ENCODE measurements at places on chromosomes 3 and 15.

GRCh38 chr3:10845839-10846656 is 30.0 kb downstream of the SLC6A11 start:
- DNase-seq = no peak

GRCh38 chr15:78050441-78050809 is 27.1 kb downstream of the TBC1D2B start:
- DNase-seq = no peak

DNA sequence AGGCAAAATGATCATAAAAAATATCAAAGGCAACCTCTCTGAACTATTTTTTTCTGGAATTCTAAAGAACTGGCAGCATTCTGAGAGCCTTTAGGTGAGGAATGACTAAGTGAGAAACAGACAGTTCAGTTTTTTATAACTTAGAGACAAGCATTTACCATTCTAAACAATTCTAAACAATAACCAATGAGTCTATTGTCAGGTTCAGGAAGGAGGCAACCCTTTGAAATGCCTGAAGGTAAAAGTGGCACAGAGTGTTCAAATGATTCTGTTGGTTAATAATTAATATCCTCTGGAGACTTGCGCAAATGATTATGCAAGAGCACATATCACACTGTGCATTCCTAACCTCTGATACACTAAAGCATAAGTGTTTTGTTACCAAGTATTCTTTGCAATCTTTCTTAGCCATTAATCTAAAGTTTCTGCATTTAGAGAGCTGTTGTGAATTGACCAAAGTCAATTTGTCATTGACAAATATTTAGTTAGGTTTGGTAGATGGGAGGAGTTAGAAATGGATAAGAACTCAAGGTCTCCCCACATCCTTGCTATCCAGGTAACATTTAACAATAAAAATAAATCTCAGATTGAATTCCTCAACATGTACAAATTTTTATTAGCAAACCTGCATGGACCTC is 9.2 kb upstream of the TGFBR2 start:
- DNase-seq = no peak

DNA sequence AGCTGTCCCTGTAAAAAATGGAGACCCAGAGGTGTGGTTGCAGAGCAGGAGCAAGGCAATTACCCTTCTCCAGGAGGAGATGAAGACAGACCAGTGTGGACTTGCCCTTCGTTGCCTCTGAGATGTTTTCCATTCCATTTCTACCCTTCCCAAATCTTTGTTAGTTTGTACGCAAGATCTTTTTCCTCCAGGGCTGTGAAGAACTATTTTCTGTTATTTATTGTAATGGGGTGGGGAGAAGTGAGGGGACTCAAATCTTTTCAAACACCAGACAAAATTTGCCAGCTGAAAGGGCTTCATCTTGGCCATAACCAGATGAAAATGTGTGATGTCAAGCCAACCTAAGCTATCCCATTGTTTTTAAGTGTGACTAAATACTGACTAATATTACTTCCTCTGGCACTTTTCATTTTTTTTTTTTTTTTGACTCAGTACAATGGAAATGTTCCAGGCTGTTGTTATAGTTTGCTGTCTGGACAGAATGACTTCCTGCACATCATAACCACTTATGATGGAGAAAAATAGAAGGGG is 271.3 kb upstream of the TPRG1 start:
- DNase-seq = no peak

GRCh38 chr3:103181160-103181559 is 746.3 kb downstream of the ZPLD1 start:
- no peak for DNase-seq

GRCh38 chr3:66200147-66200546 is 20.7 kb upstream of the SLC25A26 start:
- DNase-seq = no peak

- peak; percentile 48 for DNase-seq
Observed at GRCh38 chr3:41199866-41200668, 762 bp downstream of the CTNNB1 start.

- DNase-seq = no peak
Observed at GRCh38 chr3:74055061-74055460, 430.3 kb upstream of the PDZRN3 start.

DNA sequence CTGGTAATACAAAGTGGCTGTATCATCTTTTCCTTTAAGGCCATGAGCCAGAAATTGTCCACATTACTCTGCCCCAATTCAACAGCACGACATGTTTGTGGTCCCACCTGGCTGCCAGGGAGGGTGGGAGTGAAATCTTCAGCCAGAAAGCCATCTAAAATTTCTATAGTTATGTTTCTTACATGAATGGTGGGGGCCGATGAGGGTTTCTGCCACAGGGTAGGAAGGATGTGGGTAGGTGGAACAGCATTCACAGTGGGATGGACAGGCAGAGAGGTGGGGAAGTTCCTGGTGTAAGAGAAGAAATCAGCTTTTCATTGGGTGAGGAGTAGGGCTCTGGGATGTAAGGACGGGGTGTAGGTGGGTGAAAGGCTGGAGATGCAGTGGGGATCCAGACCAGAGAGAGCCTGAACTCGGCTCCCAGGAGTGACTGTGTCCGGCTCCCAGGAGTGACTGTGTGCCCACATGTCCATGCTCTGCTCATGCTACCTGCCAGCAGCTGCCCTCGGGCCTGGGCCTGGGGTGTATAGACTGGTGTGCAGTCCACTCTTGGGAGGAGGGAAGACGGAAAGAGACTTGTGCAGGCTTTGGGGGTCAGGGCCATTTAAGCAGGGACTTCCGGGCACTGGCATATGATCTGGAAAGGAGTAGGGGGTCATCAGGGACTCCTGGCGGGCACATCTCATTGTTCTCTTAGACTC is 3.8 kb upstream of the FBLN2 start:
- no peak for DNase-seq

- DNase-seq = no peak
Observed at GRCh38 chr3:139987908-139988307, 52.9 kb downstream of the CLSTN2 start.

DNA sequence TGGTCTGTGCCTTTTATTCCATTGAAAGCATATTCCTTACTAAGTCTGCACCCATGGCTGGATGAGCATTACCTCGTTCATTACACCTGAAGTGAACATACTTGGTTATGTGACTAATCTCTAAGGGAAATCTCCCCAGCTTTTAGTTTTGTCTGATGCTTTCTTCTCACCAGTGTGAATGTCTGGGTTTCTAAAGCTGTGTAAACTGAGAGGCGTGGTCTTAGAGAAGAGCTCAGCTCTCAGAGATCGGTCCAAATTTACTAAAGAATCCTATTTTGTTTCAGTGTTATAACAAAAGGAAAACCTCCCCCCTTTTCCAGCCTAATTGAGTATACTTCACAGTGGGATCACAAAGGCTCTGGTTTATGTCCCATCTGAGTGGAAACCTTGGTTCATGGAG is 352.3 kb downstream of the PTPRG start:
- no peak for DNase-seq

DNA sequence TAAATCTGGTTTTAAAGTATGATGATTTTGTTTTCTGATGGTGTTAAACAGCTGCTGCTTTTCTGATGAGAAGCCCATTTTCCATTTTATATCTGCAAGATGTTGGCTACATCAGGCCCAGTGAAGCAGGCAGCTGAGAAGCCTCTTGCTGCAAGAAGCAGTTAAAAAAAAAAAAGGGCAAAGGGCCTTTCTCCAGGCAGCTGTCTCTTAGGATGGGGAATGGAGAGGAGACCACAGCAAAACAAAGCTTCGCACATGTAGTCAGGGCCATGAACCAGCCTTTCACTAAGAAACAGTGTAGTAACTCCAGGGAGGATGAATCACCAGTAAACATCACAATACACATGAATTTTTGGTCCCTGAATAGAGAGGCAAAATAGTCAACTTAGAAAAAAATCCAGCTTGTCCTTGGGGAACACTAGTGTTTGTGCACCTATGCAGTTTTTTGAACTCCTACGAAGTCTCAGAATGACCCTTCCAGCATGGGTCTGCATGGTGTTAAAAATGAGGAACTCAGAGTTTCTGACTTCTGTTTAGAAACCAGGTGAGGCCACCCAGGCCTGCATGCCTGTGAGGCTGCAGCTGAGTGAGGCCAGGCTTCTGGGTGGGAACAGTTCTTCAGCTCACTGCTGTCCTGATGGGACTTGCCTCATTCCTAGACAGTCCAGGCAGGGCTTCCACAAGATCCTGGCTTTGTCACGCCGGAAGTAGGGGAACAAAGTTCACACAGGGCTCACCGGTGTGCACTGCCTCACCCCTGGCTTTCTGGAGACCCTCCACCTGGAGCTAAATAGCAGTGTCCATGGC is 518.7 kb downstream of the MCTP2 start:
- no peak for DNase-seq

DNA sequence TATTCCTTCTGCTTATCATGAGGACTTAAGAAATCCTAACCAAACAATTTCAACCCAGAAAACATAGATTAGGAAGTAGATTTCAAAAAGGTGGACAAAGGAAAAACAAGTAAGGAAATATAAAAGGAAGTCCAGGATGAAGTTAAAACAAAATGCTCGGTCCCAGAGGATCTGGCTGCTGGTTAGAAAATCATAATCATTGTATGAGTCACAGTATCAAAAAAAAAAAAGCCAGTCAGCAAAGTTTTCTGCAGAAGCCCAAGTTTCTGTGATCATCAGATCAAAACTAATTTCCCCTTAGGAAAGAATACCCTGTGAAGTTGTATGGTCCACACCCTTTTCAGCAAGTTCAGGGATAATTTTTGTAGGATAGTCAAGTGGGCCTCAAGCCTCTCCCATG is 43.0 kb upstream of the LRTM1 start:
- no peak for DNase-seq

GRCh38 chr3:197366301-197367044 is 68.1 kb upstream of the DLG1 start:
- peak; percentile 52 for DNase-seq

DNA sequence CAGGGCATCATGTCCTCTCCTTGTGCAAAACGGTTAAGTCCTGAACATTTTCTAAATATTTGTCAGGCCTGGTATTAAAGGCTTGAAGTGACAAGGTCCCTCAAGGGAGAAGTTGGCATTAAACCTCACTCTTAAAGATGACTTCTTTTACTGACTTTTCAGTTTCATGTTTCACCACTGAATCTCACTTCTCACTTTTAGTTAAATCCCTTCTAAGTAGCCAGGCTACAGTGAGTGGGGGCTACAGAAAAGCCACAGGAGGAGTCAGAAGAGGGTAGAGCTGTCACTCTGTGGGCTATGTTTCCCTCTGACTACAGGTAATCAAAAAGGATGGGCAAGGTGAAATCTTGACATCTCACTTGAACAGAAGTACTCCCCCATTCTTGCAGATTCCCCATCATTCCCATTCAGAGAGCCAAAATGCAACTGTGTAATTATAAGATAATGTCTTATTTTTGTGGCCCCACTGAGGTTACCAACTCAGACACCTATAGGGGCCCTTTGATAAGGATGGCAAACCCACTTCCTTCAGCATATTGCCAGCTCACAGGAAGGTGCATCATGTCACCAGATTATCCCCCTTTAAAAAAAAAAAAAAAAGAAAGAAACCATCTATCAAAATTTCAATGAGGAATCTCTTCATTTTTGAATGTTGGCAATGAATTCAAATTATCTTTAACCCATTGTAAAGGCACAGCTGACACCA is 790.1 kb upstream of the CFAP20DC start:
- DNase-seq = no peak

DNA sequence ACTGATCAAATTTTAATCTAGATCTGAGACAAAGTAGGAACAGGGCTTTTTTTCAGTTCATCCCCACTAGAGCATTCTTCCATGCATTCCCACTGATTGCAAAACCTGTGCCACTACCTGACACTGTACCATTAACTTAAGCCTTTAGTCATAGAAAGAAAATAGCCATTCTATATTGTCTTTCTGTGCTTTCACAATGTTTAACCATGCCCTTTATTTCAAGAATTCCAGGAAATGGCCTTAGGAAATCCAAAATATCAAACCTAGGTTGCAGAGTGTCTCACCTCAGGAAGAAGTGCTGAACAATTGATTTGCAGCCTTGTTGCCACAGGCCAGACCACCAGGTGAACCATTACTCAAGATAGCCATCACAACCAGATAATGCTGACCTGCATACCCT is 56.2 kb upstream of the TGFBR2 start:
- no peak for DNase-seq

DNA sequence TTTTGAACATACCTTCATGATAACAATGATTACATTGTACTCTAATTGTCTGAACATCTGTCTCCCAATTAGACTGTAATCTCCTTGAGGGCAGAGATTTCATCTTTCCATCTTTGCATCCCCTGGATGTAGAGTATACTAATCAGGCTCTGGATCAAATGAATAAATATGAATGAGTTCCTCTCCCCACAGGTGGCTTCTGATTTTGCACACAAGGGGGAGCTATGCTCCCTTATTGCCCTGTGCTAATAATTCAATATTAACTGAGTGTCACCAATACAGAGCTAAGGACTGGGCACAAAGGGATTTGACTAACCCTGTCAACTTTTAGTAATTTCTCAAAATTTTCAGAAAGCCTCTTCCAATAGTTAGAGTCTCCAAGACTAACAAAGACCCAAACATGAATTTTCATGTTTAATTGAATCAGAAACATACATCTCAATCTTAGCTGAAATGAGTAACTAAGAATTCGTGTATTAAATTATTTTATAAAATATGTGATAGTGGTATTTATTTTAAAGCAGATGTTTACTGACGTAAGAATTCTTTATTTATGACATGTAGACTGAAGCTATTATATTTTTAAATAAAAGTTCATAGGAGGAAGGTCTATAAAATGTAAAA is 3.0 kb downstream of the DUOXA1 start:
- DNase-seq = no peak

- no peak for DNase-seq
Observed at GRCh38 chr15:59256482-59256881, 49.8 kb downstream of the LDHAL6B start.

DNA sequence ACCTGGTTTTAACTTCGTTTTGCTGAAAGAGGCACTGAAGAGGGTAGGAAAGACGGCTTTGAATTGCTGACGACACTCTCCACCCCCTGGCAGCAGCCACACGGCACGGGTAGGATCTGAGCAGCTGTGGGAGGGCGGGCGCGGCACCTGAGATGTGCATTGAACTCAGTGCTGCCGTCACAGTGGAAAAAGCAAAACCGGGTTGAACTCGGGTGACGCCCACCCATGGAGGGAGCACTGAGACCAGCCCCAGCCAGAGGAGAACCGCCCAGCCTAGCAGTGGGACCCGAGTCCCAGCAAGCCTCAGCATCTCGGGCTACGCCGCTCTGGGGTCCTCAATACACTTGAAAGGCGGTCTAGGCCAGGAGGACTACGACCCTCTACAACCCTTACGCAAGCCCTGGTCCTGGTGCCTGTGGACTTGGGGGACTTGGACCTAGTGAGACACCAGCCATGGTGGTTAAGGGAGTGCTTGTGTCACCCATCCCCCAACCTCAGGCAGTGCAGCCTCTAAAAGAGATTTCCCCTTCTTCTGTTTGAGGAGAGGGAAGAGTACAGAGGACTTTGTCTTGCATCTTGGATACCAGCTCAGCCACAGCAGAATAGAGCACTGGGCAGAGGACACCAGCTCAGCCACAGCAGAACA is 50.0 kb upstream of the RPL35A start:
- DNase-seq = no peak

GRCh38 chr3:152943645-152944044 is 108.7 kb downstream of the P2RY1 start:
- DNase-seq = no peak

DNA sequence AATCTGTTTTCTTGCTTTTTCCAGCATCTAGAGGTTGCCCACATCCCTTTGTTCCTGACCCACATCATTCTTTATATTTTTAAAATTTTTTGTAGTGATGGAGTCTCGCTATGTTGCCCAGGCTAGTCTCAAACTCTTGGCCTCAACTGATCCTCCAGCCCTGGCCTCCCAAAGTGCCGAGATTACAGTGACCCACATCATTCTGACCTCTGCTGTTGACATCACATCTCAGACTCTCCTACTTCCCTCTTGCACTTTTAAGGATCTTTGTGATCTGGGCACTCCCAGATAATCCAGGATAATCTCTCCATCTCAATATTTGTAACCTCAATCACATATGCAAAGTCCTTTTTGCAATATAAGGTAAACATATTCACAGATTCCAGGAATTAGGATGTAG is 266.6 kb downstream of the MEX3B start:
- no peak for DNase-seq

All from amygdala (tissue), 56 donors.